Right renal cortex interstitium (tissue), 3 donors: ENCODE measurements at places on chromosomes 12 and 14. TPM values are rescaled to one million over a fixed set of nuclear protein-coding genes. Genes with fewer than 3 reads are reported as not detected.

Gene KLRC4
- polyA plus RNA-seq: not detected

Gene ABHD4
- polyA plus RNA-seq: 49.5 TPM

Gene CELA1
- not detected for polyA plus RNA-seq

Gene PPP2R5C
- polyA plus RNA-seq: 106 TPM

Gene TMEM52B
- 173 TPM for polyA plus RNA-seq

Gene C12orf54
- polyA plus RNA-seq: 0.61 TPM

Gene ZDHHC22
- polyA plus RNA-seq: 0.41 TPM

Gene PIWIL1
- polyA plus RNA-seq: 2.1 TPM

Gene AKAP3
- 6.5 TPM for polyA plus RNA-seq

Gene C12orf43
- polyA plus RNA-seq: 17.0 TPM

Gene PKP2
- polyA plus RNA-seq: 21.2 TPM

Gene C14orf39
- 0.47 TPM for polyA plus RNA-seq

Gene KLRB1
- polyA plus RNA-seq: 4.4 TPM

Gene TBX3
- polyA plus RNA-seq: 72.6 TPM

Gene KRT73
- polyA plus RNA-seq: not detected

Gene CDH24
- polyA plus RNA-seq: 14.0 TPM

Gene TEAD4
- 18.6 TPM for polyA plus RNA-seq

Gene KIF26A
- 5.7 TPM for polyA plus RNA-seq

Gene ERP27
- 37.2 TPM for polyA plus RNA-seq

Gene TAS2R31
- polyA plus RNA-seq: 1.1 TPM

Gene C12orf56
- 1.4 TPM for polyA plus RNA-seq

Gene CATSPERB
- 0.32 TPM for polyA plus RNA-seq

Gene RNASE11
- not detected for polyA plus RNA-seq

Gene CDKN1B
- polyA plus RNA-seq: 71.9 TPM

Gene AGAP2
- 1.2 TPM for polyA plus RNA-seq

Gene GPRC5A
- polyA plus RNA-seq: 8.3 TPM

Gene PELI2
- polyA plus RNA-seq: 29.3 TPM

Gene NKX2-1
- polyA plus RNA-seq: not detected

Gene CLEC6A
- polyA plus RNA-seq: 0.13 TPM

Gene TCL1A
- polyA plus RNA-seq: 0.85 TPM

Gene CSRP2
- 90.7 TPM for polyA plus RNA-seq

Gene OR4K13
- not detected for polyA plus RNA-seq

Gene AMN
- 22.6 TPM for polyA plus RNA-seq

Gene KRT76
- polyA plus RNA-seq: not detected

Gene LETMD1
- 88.1 TPM for polyA plus RNA-seq

Gene RNASE4
- 7.0 TPM for polyA plus RNA-seq

Gene CCNT1
- 31.7 TPM for polyA plus RNA-seq

Gene KLHDC1
- 6.5 TPM for polyA plus RNA-seq

Gene HPD
- polyA plus RNA-seq: 4.7 TPM

Gene CPNE6
- not detected for polyA plus RNA-seq

Gene TNFAIP2
- polyA plus RNA-seq: 29.4 TPM

Gene OR4E2
- not detected for polyA plus RNA-seq

Gene SSPN
- polyA plus RNA-seq: 12.6 TPM

Gene TOMM20L
- polyA plus RNA-seq: 1.4 TPM

Gene RPGRIP1
- polyA plus RNA-seq: 0.39 TPM

Gene TRHDE
- 25.8 TPM for polyA plus RNA-seq

Gene PPM1H
- 29.2 TPM for polyA plus RNA-seq

Gene IFT43
- polyA plus RNA-seq: 48.7 TPM

Gene RD3L
- polyA plus RNA-seq: not detected

Gene TGM1
- polyA plus RNA-seq: 1.2 TPM

Gene SYT10
- polyA plus RNA-seq: 0.20 TPM

Gene DTX1
- 10.3 TPM for polyA plus RNA-seq
